ENCODE measurements at places on chromosomes 11 and 22. TPM values are rescaled to one million over a fixed set of nuclear protein-coding genes. Genes with fewer than 3 reads are reported as not detected.

Gene RFPL2
- not detected for total RNA-seq

Gene TSPAN18
- total RNA-seq = 14.2 TPM

DNA sequence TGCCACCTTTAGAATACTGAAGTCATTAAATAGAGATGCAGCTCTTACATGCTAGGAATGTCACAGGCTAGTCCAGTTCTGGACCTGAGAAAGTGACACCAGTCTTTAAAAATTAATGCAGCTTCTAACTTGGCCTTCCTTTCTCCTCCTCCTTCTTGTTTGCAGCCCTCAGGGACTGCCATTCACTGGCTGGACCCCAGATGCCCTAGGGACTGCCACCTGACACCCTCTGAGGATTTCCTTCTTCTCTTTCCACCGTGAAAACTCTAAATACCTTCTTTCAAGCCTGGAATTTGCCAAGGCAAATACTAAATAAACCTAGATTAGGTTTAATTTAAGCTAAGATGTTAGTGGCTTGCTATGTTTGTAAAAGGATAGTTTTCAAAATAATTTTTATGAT, 78.4 kb downstream of the MUC15 start:
- DNase-seq = no peak

GRCh38 chr11:119084663-119085436, at the start of gene HMBS:
Gene HMBS (plus strand): TSS chr11:119084881. CDS start chr11:119085034, 153 bp downstream.
- DNase-seq = peak; percentile 98

- peak; percentile 93 for DNase-seq
Observed at GRCh38 chr22:20130731-20131596, 640 bp upstream of the ZDHHC8 start.

Measured in mesenteric fat pad (tissue), 1 donor.